H1 (cell line): ENCODE measurements at places on chromosomes 4 and X.

GRCh38 chrX:105460376-105460775 is 239.9 kb upstream of the TEX13A start:
- no peak overlapping the region for H3K27ac ChIP-seq
- no peak for DNase-seq
- no peaks in the 10 kb centered on the region for H3K27me3 ChIP-seq

GRCh38 chrX:72016881-72017783 is 106.5 kb downstream of the NHSL2 start:
- H3K4me3 ChIP-seq = no peak overlapping the region
- DNase-seq = no peak
- no peak overlapping the region for H3K27ac ChIP-seq
- no peaks in the 10 kb centered on the region; the same call in 1 of the 2 replicates for H3K27me3 ChIP-seq
- no peaks in the 10 kb centered on the region for H3K36me3 ChIP-seq

- H3K4me3 ChIP-seq = no peak overlapping the region
- H3K36me3 ChIP-seq = no peaks in the 10 kb centered on the region
- H3K27ac ChIP-seq = no peak overlapping the region
Measured at GRCh38 chrX:7088968-7089615, 58.4 kb upstream of the STS start.

DNA sequence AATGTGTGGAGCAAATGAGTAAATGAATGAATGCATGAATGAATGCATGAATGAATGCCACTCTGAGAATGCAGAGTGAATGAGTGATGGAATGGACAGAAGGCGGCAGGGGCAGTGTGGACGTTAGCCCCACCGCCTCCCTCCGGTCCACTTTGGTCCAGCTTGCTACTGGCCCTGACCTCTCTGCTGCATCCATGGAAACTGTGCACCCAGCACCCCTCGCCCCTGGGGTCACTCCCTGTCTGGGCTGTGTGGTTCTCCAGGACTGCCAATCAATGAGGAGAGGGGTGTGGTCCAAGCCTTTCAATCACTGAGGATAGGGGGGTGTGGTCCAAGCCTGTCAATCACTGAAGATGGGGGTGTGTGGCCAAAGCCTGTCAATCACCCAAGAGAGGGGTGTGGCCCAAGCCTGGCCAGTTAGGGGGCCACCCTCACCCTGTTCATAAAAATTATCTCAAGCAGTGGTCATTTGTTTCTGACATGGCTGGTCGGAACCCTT is 39.2 kb upstream of the ASMTL start:
- no peak overlapping the region for H3K27ac ChIP-seq
- no peak overlapping the region for H3K4me3 ChIP-seq
- no peaks in the 10 kb centered on the region for H3K36me3 ChIP-seq
- 0 out of 2 replicates have a peak, but pooled peaks cover 2% of the 10 kb centered on the region for H3K27me3 ChIP-seq
- DNase-seq = no peak

GRCh38 chr4:53497487-53498244 is 93.6 kb downstream of the LNX1 start:
- no peak for DNase-seq
- peaks cover 7% of the 10 kb centered on the region for H3K4me1 ChIP-seq
- no peaks in the 10 kb centered on the region for H3K27me3 ChIP-seq
- no peak overlapping the region for H3K4me3 ChIP-seq

DNA sequence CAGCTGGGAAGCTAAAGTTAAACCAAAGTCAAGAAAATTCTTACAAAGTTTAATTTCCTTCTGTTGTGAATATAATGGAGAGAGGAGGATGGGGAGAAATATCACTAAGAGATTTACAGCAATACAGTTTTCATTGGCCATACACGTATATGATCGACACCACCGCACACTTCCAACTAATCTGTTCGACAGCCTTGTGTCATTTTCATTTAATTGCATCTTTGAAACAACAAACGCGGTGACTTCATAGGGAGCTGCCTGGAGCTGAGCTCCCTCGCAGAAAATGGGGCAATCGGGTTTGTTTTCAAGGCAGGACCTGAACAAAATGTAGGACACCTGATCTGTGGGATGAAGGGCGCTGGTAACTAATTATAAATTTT is 1.3 kb downstream of the PTPN13 start:
- no peaks in the 10 kb centered on the region for H3K27me3 ChIP-seq
- H3K27ac ChIP-seq = no peak overlapping the region
- peaks cover 5% of the 10 kb centered on the region; the same call in 1 of the 2 replicates for H3K4me1 ChIP-seq
- DNase-seq = no peak
- H3K36me3 ChIP-seq = no peaks in the 10 kb centered on the region

- DNase-seq = peak; percentile 42
- H3K4me3 ChIP-seq = no peak overlapping the region
- H3K36me3 ChIP-seq = no peaks in the 10 kb centered on the region
- no peaks in the 10 kb centered on the region for H3K4me1 ChIP-seq
Measured at GRCh38 chrX:916230-916599, 285.6 kb downstream of the SHOX start.

- no peak for DNase-seq
- H3K36me3 ChIP-seq = peaks cover 3% of the 10 kb centered on the region; the same call in 1 of the 2 replicates
- H3K27ac ChIP-seq = no peak overlapping the region
- no peak overlapping the region for H3K4me3 ChIP-seq
- H3K27me3 ChIP-seq = no peaks in the 10 kb centered on the region
Measured at GRCh38 chr4:52641854-52642563, 17.1 kb downstream of the USP46 start.

DNA sequence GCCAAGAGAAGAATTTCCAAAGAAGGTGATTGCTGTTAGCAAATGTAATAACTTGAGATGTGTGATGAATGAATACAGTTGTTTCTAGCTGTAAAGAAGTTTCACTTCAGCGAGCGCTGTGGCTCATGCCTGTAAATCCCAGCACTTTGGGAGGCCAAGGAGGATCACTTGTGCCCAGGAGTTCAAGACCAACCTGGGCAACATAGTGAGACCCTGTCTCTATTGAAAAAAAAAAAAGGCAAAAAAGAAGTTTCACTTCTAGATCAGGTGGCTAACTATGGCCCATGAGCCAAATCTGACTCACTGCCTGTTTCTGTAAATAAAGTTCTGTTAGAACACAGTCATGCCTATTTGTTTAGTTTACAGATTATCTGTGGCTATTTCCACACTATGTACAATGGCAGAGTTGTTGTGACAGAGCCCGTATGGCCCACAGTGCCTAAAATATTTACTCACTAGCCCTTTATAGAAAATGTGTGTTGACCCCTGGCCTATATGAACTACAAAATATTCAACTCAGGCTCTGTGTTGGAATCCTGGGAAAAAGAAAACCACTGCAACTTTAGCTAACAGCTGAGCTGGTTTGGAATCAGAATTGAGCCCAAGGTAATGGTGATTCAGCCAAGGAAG is 54.1 kb upstream of the PRPS1 start:
- no peak overlapping the region for H3K27ac ChIP-seq
- no peak for DNase-seq
- no peaks in the 10 kb centered on the region for H3K4me1 ChIP-seq

DNA sequence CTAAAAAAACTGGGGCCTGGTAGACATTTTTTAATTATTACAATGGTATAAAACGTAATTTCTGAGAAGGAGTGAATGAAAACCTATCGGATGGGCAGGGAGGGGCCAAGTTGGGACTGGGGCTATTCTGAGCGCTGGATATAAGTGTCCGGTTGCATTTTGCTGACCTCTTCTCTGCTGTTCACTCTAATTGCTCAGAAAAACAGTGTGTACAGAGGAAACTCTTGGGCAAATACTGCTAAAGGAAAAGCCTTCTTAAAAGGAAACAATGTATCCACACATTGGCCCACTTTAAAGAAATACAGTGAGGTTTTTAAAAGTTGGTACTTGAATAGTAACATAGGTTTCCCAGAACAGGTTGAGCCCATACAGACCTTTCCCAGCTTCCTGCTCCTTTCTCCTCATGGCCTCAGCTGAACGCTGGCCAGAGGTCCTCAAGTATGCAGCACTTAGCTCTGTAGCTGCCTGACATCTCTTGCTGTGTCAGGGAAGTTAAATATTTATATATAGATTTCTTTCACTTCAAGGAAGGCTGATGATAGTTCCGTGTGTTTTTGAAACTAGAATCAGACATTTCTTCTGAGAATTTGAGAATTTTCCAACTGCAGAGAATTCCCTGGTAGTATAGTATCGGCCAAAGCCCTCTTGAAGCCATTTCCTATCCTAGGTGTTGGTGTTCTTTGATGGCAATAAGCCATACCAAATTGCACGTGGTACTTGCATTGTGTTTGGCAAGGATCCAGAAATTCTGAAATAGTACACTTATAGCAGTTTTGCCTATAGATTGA is 97.1 kb upstream of the SLC4A4 start:
- DNase-seq = no peak
- no peaks in the 10 kb centered on the region for H3K36me3 ChIP-seq
- H3K27ac ChIP-seq = no peak overlapping the region
- H3K27me3 ChIP-seq = no peaks in the 10 kb centered on the region
- H3K4me3 ChIP-seq = no peak overlapping the region
- H3K4me1 ChIP-seq = no peaks in the 10 kb centered on the region

DNA sequence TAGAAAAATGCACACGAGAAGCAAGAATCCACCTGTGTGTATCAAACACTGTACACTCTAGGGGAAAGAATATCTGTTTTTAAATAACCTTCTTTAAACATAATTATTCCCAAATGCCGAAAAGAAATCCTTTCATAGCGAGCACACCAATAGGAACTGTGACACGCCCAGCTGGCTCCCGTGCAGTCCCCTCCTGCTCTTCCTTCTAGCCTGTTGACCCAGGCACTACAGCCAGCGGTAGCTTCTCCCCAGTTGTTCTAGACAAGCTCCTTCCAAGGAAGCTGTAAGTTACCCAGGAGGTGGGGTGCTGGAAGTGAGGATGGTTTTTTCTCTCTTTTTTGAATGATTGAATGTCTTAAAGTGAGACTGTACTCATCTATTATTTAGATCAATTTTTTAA is 19.5 kb upstream of the NOCT start:
- no peaks in the 10 kb centered on the region for H3K4me1 ChIP-seq
- no peaks in the 10 kb centered on the region for H3K36me3 ChIP-seq
- H3K4me3 ChIP-seq = no peak overlapping the region
- DNase-seq = no peak
- no peaks in the 10 kb centered on the region for H3K27me3 ChIP-seq

GRCh38 chrX:31147175-31147574 is 75.3 kb upstream of the FTHL17 start:
- H3K27me3 ChIP-seq = no peaks in the 10 kb centered on the region
- no peak overlapping the region for H3K4me3 ChIP-seq

DNA sequence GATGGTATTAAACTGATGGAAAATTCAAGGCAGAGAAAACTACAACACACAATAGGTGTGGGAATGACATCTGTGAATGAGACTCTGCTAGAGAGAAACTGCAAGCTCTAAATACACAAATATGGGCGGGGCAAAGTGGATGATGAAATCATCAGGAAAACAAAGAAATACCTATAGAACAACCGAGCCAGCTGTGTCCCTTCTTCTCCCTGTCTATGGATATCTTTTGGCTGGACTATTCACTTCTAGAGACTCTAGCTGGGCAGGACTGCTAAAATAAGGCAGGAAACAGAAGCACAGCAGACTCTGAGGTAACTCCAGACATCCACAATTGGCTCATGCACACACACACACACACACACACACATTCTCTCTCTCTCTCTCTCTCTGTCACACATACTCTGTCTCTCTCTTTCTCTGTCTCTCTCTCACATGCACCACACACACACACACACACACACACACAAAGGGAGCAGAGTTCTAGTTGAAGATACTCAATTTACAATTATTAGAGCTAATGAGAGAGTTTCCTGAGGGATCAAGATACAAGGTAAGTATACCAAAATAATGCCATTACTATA is 27.2 kb upstream of the EDNRA start:
- H3K27ac ChIP-seq = no peak overlapping the region
- H3K27me3 ChIP-seq = no peaks in the 10 kb centered on the region
- H3K4me1 ChIP-seq = no peaks in the 10 kb centered on the region
- no peak for DNase-seq
- no peaks in the 10 kb centered on the region for H3K36me3 ChIP-seq

DNA sequence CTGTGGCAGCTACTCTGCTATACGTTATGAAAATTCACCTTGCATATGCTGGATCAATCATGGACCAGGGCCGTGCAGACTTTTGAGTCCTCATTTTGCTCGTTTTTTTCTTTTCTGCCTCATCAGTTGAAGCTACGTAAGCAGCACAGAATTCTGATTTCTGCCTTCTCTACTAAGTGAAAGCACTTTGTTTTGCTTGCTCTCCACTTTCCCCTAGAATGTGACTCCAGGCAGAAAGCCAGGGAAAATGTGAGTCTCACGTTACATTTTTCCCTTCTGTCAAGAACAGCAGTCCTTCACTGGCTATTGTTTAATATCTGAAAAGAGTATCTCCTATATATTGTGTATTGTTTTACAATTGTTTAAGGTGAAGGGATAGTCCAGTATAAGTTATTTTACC is 1840.1 kb downstream of the PCDH7 start:
- no peak for DNase-seq
- H3K27me3 ChIP-seq = no peaks in the 10 kb centered on the region
- no peak overlapping the region for H3K27ac ChIP-seq
- no peaks in the 10 kb centered on the region for H3K36me3 ChIP-seq
